ENCODE measurements at places on chromosomes 13 and 19. TPM values are rescaled to one million over a fixed set of nuclear protein-coding genes. Genes with fewer than 3 reads are reported as not detected.

DNA sequence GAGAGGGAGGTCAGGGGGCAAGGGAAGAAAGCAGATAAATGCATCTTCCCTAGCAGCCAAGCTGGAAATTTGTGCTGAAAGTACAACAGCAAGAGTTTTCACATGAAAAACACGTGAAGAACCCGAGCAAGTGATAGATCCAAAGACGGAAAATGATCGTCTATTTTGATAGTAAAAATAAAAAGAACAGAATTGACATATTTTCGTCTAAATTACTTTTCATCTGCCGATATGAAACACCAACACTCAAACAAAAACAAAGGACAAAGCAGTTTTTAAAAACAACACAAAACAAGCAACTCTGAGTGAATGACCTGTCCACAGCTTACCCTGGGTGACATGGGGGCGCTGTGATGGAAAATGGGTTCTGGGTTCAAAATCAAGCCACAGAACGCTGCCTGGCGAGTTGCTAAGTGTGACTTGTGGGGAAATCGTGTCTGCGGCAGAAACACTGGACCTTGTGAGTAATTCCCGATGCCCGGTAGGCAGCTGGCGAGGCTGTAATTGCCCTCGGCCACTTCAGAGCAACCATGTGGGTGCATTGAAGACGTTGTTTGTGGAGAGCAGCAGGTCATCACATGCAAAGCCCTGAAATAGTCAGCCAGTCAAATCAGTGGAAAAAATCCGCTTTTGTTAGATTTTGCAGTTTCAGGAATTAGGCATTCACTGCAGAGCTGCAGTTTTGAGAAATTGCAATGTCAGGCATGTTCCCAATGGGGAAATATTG is 7.4 kb downstream of the SOX1 start:
- DNase-seq, result no peak

GRCh38 chr19:9014803-9015202 is 4.6 kb upstream of the MUC16 start:
- no peak for DNase-seq

DNA sequence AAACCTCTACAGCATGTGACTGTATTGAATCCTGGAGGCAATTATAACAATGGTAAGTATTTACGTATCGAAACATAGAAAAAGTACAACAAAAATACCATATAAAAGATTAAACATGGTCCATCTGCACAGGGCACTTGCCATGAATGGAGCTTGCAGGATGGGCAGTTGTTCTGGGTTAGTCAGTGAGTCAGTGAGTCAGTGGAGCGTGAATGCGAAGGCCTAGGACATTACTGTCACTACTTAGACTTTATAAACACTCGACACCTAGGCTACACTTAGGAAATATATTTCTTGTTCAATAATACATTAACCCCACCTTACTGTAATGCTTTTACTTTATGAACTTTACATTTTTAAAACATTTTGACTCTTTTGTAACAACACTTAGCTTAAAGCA is 35.6 kb upstream of the TMTC4 start:
- peak; percentile 16 for DNase-seq

DNA sequence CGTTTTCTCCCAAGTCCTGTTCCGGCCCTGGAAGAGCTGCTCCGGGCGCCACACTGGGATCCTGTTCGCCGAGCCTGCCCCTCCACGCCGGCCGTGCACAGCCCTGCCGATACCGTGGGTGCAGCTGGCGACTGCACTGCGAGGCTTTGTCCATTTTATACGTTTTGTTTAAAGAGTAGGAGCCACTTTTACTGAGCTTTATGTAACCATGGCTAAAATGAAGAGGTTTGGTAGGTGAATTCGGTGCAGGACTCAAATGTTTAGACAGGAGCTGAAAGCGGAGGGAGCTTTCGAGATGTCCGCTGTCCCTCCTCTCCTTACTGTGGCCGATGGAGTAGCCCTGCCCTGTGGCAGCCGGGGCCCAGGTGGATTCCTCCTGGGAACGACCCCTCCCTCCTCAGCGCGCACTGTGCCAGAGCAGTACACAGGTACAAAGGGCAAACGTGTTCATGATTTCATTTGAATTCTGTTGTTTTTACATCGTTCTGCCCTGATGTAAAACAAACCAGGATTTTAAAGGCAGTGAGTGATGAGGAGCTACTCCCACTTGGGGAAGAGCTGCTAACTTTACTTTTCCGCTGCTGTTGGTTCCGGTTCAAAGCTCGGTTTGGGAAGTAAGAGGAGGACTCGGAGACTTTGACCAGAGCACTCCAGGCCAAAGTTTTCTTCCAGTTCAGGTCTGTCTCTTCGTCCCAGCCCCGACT is 1.7 kb downstream of the COL4A2 start:
- DNase-seq, result no peak

GRCh38 chr13:112994781-112995355 is 25.9 kb downstream of the MCF2L start:
- DNase-seq, result no peak

GRCh38 chr13:48000559-48001113 is 437 bp downstream of the SUCLA2 start:
- peak; percentile 5 for DNase-seq

Gene LIN7B
- total RNA-seq, result 6.0 TPM

Gene ZNF135
- total RNA-seq, result 0.88 TPM

Data from RPMI7951 (cell line).